ENCODE measurements at places on chromosomes 13 and 19.

DNA sequence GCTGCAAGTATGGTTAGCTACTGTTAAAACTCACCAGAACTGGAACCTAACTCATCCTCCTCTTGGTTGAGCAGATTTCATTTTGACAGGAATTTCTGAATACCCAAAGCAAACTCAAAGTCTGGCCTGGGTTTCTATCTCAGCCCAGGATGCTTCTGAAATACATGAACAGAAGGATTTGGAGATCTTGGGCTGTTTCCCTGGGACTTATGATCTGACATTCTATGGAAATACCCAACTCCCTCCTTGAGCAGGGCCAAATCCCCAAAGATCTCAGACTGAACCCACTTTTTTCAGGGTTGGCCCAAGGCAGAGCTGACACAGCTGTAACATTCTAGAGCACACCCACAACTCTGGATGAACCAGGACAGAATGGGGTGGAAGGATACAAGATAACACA, 1.1 kb upstream of the ITM2B start:
- DNase-seq, result no peak

- no peak for DNase-seq
Observed at GRCh38 chr13:112052213-112052612, 14.7 kb upstream of the SOX1 start.

- no peak for DNase-seq
Observed at GRCh38 chr19:7986321-7987113, 18.9 kb downstream of the ELAVL1 start.

DNA sequence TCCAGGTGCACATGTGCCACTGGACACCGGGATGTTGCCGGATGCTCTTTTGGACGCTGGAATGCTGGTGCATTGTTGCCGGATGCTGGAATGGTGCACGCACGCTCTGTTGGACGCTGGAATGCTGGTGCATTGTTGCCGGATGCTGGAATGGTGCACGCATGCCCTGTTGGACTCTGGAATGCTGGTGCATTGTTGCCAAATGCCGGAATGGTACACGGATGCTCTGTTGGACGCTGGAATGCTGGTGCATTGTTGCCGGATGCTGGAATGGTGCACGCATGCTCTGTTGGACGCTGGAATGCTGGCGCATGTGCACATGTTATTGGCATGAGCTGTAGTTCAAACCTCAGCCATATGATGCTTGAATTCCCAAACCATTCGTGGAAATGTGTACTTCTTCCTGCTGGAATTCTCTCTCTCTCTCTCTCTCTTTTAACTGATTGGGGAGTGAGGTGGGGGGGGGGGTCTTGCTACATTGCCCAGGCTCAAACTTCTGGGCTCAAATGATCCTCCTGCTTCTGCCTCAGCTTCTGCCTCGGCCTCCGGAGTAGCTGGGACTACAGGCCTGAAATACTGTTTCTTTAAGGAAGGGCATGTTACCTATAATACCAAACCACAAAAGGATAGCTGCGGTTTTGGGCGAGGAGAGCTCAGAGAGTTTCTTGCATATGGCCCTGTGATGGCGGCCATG, 1.2 kb upstream of the MCF2L start:
- DNase-seq, result no peak

DNA sequence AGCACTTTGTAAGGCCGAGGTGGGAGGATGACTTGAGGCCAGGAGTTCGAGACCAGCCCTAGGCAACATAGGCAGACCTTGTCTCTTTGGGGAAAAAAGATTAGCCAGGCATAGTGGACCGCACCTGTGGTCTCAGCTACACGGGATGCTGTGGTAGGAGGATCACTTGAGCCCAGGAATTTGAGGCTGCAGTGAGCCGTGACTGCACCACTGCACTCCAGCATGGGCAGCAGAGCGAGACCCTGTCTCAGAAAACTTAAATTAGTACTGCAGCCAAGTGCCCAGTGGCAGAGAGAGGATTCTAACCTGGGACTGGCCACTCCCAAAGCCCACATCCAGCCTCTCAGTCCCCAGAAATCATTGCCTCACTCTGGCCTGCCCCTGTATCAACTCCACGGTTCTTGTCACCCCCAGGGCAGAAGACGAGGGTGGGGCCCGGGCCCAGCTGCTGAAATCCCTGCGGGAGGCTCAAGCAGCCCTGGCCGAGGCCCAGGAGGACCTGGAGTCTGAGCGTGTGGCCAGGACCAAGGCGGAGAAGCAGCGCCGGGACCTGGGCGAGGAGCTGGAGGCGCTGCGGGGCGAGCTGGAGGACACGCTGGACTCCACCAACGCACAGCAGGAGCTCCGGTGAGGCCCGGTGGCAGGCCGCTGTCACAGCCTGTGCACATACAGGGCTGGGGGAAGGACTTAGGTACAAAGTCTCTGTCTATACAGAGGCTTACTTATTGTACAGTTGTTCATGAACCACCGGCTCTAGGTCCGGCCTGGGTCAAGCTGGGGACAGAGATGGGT, 53.4 kb downstream of the KCNC3 start:
- no peak for DNase-seq
